Panc1 (cell line): ENCODE measurements at places on chromosomes 16 and 17.

DNA sequence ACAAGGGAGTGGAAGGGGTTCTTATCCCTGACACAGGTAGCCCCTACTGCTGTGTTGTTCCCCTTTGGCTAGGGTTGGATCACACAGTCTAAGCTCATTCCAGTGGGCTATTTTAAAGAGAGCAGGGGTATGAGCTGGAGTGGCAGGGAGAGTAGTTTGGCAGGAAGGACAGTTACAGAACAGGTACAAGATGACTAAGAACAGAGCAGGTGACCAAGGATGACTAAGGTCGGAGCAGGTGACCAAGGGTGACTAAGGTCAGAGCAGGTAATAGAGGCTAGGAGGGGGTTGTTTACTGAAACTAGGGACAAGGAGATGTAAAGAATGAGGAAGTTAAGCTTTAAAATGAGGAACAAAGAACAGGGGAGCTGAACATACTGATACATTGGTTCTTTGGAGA lies 58.8 kb downstream of the UTP18 start:
- DNase-seq = no peak

- no peak for DNase-seq
Measured at GRCh38 chr16:89555780-89556179, 4.7 kb upstream of the RPL13 start.

- no peak for DNase-seq
Measured at GRCh38 chr17:28204751-28205150, 114.2 kb upstream of the TMEM97 start.

- no peak for DNase-seq
Measured at GRCh38 chr17:1087381-1088241, 90.7 kb downstream of the TIMM22 start.

- no peak for DNase-seq
Measured at GRCh38 chr16:7957151-7957550, 624.5 kb downstream of the RBFOX1 start.

- DNase-seq = no peak
Measured at GRCh38 chr16:57815987-57816745, 13.9 kb upstream of the KIFC3 start.

GRCh38 chr16:51573191-51573590 lies 422.1 kb upstream of the SALL1 start:
- no peak for DNase-seq

DNA sequence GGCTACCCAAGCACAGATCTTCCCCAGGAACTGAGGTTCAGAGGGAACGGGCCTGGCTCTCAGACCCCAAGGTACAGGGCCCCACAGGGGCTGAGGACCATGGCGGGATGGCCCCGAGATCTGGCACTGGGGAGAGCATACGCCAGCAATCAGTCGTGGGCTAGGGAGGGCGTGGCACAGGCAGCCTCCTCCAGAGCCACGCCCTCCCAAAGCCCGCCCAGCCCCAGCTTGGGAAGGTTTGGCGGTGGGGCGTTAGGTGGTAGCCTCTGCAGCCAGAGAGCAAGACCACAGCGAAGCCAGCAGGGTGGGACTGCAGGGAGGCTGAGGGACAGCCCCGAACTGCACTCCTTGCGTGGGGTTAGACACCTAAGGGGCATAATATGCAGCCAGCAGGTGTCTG lies 11.6 kb downstream of the WNT9B start:
- no peak for DNase-seq

GRCh38 chr17:64129515-64129764 lies 504 bp downstream of the ERN1 start:
- no peak for DNase-seq

- no peak for DNase-seq
Measured at GRCh38 chr17:45225051-45225700, 3.5 kb downstream of the FMNL1 start.

GRCh38 chr16:87465306-87465705 lies 27.5 kb downstream of the ZCCHC14 start:
- DNase-seq = no peak
